ENCODE measurements at places on chromosomes 7 and 10.

DNA sequence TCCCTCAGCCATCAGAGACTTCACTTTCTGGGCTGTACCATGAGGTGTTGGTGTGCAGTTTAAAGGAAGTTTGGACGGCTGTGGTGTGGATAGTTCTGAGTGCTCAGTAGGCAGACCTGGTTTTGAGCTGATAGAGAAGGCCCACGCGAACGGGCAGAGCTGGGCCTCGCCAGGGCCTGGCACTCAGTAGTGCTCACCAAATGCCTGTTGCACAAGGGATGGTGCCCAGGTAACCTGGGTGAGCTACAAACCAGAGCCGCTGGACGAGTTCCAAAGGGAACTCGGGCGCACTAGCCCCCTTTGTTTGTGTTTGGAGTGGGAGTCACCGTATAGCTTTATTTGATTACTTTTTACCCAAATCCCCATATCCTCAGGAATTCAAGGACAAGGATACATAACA, 95.5 kb downstream of the LHPP start:
- DNase-seq: no peak

DNA sequence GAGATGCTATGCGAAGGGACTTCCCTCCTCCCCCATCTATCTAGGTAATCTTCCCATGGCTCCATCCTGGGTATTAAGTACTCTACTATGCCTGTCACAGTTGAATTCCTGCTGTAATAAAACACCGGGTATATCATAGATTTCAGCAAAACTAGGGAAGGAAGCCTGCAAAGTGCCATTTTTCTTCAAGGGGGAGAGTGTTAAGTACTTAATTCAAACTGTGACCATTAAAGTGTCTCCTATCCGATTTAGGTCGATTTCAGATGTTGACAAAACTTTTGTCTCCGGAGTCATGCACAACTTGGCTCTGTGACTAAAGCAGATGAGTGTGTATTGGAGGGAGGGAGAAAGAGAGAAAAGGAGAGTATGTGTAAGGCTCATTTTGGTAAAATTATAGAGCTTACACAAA, 4.6 kb downstream of the HOXA4 start:
- no peak for DNase-seq

DNA sequence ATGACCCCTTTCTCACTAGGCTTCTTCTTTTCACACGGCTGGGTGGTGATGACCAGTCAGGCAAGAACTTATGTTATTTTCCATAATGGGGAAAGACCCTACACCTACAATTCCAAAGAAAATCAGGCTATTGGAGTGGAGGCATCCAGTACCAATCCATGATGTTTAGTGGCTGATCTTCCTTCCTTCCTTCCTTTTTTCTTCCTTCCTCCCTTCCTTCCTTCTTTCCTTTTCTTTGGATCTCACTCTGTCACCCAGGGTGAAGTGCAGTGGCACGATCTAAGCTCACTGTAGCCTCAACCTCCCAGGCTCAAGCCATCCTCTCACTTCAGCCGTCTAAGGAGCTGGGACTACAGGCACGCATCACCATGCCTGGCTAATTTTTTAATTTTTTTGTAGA, 2.5 kb downstream of the RGS10 start:
- DNase-seq: no peak

DNA sequence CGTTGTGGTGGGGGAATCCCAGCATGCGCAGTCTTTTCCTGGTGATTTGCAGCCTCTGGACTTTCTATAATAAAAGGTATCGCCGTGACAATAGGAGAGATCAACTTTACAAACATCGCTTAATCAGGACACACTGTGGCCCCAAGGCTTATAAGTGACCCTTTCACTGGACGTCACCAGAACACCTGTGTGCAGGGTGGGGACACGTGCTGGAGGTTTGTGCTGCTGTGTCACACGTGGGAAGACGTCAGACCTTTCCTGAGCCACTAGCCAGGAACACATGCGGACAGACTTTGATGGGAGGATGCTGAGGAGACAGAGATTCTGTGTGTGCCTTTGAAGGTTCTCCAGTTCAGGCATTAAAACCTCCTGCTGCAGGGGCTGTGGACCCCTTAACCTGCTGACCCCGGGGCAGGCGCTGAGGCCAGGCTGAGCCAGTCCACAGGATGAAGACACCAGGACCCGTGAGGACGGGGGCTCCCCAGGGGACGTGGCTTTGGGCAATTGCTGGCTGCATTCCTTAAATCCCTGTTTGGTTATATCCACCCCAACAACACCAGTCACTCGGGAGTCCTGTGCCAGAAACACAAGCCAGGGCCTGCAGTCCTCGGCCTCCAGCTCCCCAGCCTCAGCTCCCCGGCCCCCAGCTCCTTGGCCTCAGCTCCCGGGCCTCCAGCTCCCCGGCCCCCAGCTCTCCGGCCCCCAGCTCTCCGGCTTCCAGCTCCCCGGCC, 183.4 kb downstream of the PTPRN2 start:
- DNase-seq: no peak

- no peak for DNase-seq
Measured at GRCh38 chr10:91820144-91820543, 21.9 kb downstream of the TNKS2 start.

DNA sequence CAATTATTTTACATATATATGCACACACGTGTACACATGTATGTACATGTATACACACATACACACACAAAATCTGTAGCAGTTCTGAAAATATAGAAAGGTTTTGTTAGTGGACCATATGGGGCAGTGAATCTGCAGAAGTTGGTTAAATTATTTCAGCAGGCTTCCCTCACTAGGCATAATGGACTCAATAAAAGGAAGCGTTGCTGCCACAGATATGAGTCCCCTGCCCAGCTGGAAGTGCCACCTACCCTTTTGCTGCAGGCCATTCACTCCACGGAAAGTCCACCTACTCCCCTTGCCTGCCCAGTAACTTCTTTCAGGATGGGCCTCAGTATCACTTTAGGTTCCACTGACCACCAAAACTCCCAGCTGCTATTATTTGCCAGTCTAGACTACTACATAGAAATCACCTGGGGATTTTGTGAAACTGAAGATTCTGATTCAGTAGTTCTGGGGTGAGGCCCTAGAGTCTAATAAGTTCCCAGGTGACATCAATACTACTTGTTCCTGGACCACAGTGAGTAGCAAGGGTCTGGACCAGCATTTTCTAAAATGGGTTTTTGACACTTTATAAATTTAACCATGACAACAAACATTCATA, 29.3 kb upstream of the CROT start:
- no peak for DNase-seq

GRCh38 chr7:44897309-44897708, 12.0 kb upstream of the PURB start:
- no peak for DNase-seq

DNA sequence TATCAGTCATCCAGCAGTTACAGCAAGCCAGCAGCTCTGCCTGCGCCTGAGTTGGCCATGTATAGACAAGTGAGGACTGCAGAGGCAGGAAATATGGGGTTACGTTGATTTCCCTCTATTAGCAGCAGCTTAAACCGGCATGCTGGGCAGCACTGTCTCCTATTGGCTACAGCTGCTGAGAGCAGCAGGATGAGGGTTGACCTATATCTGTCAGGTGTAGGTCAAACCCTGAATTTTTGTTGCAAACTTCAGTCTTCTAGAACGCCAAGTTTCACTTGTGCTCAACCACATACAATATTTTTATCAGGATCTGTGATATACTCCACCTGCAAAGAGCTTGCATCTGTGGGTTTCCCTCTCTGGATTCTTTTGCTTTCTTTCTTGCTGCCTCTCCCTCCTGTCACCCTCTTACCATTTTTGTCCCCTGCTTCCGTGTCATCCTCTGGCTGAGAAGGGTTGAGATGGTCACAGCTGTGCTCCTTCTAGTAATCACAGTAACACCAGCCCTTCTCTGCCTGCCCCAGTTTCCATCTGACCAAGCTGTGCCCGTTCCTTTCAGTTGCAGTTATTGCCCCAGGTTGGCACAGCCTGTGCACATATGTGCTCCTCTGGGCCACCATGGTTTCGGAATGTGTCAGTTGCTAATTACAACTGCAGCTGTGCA, 23.8 kb upstream of the GLCCI1 start:
- DNase-seq: no peak

DNA sequence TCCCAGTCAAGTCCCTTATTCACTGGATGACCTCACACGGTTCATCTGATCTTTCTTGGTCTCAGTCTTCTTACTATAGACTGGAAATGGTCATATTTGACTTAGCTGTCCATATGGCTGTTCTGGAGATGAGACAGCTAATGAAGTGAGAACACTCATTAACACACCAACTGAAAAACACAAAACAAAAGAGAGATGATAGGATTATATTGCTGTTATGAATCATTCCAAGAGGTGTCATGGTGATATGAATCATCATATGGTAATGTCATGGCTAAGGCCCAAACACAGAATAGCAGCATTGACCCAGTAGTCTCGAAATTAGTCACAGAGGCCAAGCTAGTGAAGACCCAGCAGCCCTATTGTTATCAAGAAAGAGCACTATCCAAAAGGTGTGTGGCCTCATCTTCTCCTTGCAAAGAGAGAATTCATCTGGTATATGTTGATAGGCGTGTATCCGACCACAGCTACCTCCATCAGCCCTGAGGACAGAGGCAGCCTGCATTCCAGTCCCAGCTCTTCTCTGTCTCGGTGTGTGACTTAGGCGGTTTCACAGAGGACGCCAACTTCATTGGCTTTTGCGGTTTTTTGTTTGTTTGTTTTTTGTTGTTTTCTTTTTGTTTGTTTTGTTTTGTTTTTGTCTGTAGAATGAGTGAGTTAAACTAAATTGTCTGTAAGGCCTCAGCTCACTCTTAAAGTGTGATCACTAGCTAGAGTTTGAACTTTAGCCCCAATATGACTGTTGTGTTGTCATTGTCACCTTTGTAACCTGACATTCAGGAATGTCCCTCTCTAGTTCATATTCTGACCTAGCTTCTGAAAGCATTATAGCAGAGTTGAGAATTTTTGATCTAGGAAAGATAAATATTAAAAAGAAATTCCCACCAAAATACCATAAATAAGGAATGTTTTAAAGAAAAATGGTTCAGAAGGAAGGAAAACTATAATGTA, 97.4 kb upstream of the PDCD4 start:
- no peak for DNase-seq

GRCh38 chr10:42932735-42933447, 144.0 kb upstream of the RET start:
- DNase-seq: peak; percentile 19

- DNase-seq: no peak
Measured at GRCh38 chr10:28533571-28534304, 820 bp downstream of the WAC start.

DNA sequence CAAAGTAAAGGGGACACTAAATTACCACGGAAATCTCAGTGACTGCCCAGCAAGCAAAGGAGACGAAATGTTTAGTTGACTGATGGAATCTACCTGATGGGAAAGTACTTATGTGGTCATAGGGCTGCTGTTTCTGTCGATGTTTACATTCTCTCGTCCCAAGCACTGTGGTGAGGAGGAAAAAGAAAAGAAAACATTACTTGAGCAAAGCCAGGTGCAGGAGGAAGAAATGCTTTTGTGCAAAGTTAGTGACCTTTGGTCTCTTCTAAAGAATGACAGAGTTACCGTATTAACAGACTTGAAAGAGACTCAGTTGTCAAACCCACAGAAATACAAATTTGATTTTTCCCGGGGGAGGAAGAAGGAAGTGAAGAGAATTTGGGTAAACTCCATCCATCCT, 43.3 kb upstream of the FMC1 start:
- no peak for DNase-seq

- DNase-seq: peak; percentile 60
Measured at GRCh38 chr10:132961787-132962622, 19.6 kb upstream of the CFAP46 start.

DNA sequence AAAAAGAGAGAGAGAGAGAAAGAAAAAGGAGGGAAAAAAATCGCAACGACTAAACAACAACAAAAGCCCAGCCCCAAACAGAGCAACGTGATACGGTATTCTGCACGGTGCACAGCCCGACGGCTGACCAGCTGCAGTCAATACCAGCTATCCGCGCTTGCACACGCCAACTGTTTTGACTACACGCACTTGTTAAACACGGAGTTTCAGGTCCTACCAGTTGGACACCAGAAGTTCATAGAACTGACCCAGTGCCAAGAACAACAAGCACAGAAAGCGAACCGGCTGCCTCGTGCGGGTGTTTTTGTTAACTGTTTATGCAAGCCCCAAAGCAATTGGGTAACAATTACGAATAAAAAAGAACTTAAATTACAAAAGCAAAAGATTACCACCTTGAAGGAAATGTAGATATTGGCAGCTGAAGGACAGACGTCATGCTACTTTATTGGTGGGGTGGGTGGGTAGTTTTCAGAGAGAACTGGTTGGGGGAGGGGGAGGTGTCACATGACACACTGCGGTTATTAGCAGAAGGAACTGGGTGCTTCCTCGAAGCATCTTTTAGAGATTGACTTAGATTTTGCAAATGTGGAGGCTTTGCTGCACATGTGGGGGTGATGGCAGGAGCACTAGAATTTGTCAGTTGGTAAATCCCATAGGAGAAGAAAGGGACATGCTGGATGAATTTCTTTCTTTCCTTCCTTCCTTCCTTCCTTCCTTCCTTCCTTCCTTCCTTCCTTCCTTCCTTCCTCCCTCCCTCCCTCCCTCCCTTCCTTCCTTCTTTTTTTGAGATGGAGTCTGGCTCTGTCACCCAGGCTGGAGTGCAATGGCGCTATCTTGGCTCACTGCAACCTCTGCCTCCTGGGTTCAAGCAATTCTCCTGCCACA, 110.6 kb upstream of the EFCAB10 start:
- DNase-seq: peak; percentile 48

GRCh38 chr10:35424680-35425285, 88.5 kb downstream of the CCNY start:
- no peak for DNase-seq

DNA sequence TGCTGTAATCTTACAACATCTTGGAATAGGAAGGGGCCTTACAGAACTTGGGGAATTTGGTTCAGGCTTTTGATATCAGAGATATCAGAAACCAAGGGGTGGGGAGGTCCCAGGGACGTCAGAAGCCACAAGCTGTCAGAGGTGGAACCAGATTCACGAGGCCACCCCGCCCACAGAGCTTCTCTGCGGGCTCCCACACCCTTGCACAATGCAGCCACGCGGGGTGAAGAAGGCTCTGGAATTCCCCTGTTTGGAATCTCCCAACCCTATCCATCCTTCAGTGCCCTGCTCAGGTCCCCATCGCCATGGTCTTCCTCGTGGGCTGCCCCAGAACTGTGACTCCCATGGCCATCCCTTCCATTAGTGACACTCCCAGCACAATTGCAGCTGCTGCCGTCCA, 247.1 kb upstream of the SHH start:
- no peak for DNase-seq

- no peak for DNase-seq
Measured at GRCh38 chr7:55078465-55079372, 59.9 kb downstream of the EGFR start.

DNA sequence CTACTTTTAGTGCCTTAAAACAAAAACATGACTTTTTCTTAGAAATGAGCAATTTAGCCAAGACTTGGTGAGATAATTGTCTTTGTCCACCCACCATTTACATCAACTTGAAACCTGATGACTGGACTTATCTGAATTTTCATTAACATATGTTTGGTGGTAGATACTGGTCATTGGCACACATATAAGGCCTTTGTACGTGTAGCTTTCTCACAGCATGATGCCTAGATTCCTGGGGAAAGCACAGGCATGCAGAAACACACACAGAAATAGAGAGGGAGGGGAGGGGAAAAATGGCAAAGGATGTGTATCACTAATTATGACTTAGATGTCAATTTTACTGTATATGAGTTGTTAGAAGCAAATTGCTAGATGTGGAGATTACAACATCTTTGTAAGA, 488.4 kb downstream of the NXPH1 start:
- no peak for DNase-seq

- DNase-seq: no peak
Measured at GRCh38 chr10:64745565-64745964, 1224.4 kb downstream of the REEP3 start.

Measured in DMS153 (cell line).